Bronchial epithelial cell (primary cell): ENCODE measurements at places on chromosomes 13 and 19. TPM values are rescaled to one million over a fixed set of nuclear protein-coding genes. Genes with fewer than 3 reads are reported as not detected.

Gene LILRA1
- not detected in 2 replicates for total RNA-seq

Gene ZNF790
- total RNA-seq = 9.5 and 9.7 TPM in 2 replicates

Gene FARP1
- total RNA-seq = 10.6 and 11.1 TPM in 2 replicates

Gene DENND1C
- total RNA-seq = under 0.01 TPM in 1 of 2 replicates, not detected in the other

Gene PTPRH
- total RNA-seq = 3.9 and 7.4 TPM in 2 replicates

Gene COX6B1
- total RNA-seq = 217 and 224 TPM in 2 replicates
